ENCODE measurements at places on chromosomes 16 and 17.

- no peak for ATAC-seq
Observed at GRCh38 chr17:52124993-52125392, 33.5 kb downstream of the CA10 start.

DNA sequence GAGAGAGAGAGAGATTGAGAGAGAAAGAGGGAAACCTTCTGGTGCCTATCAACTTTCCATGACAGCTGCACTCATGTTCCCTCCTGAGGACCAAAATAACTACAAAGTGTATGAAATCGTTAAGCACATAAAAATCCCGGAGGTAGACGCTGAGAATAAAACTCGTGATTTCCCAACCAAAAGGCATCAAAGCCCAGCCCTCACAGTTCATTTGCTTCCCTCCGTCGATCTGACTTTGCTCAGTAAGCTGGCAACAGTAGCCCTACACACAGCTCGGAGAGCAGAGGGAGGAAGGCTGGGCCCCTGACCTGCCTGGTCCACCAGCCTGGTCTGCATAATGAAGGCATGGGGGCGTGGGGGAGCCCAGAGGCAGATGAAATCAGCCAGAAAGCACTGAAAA, 273.9 kb upstream of the ZFHX3 start:
- no peak for ATAC-seq

DNA sequence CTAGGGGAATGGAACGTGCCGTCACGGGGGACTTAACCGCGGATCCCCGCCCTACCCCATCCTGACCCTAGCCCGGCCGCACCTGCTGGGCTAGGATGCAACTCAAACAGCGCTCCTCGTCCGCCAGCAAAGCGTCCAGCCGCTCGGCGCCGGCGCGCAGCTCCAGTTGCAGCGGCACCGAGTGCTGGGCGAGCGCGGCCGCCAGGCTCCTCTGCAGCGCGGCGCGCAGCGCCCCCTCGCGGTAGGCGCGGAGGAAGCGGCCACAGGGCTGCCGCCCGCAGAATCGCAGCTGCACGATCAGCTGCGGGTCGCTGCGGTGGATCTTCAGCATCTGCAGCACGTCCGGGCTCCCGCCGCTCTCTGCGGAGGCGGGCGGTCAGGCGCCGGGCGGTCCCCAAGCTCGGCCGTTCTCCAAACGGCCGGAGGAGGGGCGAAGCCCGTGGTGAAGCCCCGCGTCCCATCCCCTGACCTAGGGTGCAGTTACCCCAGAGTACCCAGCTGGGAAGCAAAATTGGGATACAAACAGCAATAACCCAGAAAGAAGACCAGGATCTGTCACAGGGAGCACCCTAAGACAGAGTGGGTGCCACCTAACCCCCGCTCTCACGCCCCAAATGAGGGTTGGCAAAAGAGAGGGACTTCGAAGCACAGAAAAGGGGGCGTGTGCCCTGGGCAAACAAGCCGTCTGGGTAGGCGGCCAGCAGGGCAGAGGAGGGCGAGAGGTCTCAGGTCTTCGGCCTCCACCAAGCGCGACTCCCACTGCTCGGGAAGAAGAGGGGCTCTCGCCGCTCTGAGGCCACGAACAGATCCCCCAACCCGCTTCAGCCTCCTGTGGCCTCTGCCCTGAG, 4.2 kb downstream of the TRADD start:
- ATAC-seq = peak; percentile 69

GRCh38 chr17:33381201-33381600, 88.1 kb upstream of the ASIC2 start:
- no peak for ATAC-seq

DNA sequence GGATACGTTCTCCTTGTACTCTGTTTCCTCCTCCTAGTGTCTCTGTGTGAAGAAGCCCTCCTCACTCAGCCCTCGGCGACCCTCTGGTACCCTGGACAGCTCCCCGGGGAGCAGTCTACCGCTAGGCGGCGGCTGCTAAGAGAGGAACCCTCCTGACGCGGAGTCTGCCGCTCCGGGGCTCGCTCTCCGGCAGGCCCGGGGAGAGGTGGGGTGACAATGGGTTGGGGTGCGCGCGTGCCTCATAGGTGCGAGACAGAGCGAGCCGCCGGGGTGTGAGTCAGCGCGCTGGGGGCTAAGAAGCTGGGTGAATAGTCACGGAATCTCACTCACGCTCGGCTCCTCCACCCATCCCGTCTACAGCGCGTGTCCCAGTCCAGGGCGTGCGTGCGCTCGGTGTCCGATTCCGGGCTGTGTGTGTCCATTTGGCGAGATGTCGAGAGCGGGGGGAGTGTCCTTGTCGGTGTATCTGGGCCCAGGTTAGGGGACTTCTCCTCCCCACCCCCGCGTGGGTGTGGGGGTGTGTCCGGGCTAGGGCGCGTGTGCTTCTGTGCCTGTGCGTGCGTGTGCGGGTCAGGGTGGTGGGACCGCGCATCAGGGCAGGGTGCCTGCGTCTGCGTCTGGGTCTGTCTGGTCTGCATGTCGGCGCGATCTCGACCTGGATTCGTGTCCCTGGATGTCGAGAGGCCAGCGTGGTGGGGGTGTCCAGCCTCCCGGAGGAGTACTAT, 577 bp upstream of the HS3ST2 start:
- ATAC-seq = peak; percentile 90

- ATAC-seq = no peak
Observed at GRCh38 chr17:77631307-77631706, 327.2 kb upstream of the TNRC6C start.

DNA sequence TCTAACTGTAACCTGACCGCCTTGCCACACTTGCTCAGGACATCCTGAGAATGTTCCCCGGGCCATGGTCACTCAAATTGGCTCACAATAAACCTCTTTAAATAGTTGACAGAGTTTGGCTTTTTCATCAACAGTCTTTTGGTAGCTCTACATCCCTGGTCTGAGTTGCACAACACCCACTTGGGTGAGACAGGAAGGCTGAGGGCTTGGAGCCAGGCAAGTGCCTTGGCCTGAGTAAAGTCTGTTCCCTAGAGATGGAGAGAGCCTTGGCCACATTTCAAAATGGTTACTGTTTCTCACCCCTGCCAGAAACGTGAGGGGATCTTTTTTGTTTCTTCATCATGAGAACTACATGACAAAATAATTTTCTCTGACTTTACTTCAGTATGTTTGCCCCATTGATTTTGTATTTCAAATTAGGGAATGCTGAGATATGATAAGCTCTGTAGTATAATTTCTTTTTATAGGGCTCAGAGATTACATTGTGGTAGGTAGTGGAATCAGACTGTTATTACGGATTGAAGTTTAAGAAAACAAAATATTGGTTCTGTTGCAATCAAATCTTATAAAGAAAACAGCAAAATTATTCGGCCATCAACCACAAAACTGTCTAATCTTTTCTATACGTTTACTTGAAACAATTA, 53.9 kb upstream of the NETO2 start:
- ATAC-seq = no peak

DNA sequence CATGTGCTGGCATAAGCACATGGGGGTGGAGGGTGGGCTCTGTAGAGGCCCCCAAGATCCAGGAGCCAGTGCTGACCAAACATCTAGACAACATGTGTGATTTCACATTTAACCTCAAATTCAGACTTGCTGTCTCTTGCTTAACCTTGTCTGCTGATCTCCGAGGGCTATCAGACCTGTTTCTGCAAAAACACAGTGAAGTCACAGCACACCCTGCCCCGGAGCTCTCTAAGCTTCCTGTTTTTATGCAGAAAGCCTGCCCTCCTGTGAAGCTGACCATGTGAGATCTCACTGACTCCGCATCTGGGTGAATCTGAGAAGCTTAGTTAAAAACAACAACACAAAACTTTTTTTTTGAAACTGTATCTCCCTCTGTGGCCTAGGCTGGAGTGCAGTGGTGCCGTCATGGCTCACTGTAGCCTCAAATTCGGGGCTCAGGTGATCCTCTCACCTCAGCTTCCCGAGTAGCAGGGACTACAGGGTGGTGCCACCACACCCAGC, 6.6 kb upstream of the DPEP2 start:
- no peak for ATAC-seq

- peak; percentile 95 for ATAC-seq
Observed at GRCh38 chr16:68972720-68973119, 129.4 kb downstream of the TANGO6 start.

DNA sequence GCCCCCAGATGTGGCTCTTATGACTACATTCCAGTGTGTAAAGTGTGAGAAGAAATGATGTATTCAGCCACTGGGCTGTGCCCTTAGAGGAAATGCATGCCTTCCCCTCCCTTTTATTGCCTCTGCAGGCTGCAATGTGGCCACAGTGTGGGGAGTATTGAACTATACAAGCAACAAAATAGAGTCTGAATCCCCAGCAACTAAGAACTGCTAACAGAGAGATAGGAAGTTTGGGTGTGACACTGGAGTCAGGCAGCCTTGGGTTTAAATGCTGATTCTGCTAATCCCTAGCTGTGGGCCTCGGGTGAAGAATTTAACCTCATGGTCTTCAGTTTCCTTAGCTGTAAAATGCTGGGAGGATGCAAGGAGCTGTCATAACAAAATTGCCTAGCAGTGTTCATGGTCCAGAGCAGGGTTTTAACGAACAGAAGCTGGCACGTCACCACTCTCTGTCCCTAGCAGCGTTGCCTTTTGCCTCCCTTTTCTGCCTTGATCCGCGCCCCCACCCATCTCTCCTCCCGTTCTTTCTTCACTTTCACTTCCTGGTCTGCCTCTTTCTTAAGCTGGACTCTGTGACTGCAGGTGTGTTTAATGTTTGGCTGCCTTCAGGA, 50.3 kb downstream of the KPNA2 start:
- peak; percentile 41 for ATAC-seq

DNA sequence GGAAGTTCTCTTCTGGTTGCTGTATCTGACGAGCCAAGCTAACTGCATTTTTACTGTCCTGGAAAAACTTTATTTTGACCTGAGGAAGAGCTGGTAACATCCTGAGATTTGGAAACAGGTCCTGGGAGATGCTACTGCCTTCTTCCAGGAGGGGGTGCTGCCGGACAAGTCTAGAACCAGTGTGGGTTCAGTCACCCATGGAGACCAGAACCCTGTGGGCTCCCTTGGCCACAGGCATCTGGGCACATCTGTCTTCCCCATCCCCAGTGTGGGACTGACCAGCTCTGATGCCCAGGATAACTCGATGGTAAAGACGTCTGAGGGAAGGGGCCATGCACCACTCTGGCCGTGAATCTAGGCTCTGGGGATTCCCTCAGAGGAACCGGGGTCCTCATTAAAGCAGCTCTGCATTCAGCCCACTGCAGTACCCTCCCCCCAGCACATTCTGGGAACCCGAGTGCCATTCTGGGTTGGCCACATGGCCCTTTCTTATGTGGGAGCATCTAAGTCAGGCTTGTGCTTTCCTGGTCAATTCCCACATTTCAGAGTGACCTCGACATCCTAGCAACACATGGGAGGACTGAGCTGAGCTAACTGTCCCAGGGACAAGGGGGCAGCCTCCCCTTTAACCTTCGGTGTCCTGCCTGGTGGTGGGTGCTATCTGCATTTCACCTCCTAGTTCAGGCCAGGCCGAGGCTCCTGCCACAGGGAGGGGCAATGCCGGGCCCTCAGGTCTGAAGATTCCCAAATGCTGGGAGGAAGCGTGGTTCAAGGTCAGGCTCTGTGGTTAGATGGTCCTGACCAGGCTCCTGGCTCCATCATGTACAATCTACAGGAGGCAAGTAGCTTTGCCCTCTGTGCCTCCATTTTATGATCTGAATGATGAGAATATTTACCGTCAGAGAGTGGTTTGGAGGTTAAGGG, 6.4 kb downstream of the C16orf86 start:
- ATAC-seq = peak; percentile 38

- ATAC-seq = no peak
Observed at GRCh38 chr17:40952661-40953060, 14.1 kb downstream of the KRT39 start.

DNA sequence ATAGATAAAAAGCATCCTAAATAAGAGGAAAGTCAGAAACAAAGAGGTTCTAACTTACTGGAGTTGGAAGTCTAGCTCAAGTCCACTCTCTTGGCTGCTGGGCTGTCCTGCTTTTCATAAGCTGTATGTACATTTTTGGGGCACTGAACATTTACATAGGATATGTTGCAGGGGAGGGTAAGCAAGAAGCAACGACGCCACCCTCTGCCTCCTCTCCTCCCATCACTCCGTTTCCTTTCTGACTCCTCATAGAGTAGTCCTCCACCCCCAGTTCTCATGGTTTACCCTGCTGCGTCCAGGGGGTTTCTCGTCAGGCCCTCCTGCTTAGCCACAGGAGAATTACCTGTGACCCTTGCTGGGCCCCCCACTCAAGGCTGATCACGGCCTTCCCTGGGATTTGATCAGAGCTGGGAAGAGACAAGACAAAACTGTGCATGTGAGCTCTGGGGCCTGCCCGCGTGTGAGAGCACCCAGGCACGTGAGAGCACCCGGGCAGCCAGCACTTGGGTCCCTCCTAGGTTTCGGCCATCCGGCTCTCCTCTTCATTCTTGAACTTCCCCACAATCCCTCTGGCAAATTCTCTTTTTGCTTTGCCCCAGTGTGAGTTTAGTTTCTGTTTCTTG, 37.1 kb downstream of the TMEM11 start:
- no peak for ATAC-seq

GRCh38 chr16:70018254-70018653, 67.1 kb downstream of the CLEC18A start:
- peak; percentile 63 for ATAC-seq

DNA sequence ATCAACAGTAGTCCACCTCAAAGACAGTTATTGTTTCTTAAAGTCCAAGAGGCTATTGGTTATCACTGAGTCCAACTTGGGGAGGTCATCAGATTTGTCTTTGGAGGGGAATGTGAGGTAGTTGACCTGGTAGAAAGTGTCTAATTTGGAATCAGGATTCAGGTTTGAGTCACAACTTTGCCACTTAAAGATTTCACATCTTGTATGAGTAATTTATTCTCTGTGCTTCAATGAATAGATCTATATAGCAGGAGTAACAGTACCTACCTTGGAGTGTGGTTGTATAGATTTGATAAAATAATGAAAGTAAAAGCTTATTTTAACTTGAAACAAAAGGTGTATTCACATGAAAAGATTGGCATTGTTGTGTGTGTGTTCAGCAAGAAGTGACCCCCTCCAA, 119.3 kb upstream of the TBX2 start:
- no peak for ATAC-seq

DNA sequence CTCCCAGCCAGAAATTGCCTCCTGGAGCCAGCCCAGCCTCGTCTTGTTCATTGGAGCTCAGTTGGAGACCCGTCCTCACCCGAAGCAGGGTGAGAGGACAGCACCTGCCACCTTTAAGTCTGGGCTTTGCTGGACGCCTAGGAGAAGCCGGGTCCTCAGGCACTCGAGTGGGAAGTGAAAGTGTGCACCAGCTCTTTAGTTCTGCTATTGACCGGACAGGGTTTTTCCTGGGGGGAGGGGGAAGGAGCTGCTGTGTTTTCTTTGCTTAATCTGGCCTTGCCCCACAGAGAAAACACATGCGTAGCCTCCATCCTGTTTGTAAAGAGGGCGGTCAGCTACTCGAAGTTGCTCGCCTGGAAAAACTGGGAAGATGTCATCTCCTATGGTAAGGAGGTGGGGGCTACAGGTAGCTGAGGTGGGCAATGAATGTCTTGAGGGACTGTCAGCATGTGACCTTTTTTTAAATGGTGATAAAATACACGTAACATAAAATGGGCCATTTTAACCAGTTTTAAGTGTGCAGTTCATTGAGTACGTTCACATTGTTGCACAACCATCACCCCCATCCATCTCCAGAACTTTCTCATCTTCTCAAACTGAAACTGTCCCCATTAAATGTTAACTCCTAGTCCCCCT, 34.4 kb downstream of the CMIP start:
- no peak for ATAC-seq

Data from SK-N-SH treated with all-trans-retinoic acid at 6 μM for 48 hours (cell line).